ENCODE measurements at places on chromosomes 5 and 9.
A peak's percentile ranks its signal among the peaks of the same experiment; 100 is the strongest.

DNA sequence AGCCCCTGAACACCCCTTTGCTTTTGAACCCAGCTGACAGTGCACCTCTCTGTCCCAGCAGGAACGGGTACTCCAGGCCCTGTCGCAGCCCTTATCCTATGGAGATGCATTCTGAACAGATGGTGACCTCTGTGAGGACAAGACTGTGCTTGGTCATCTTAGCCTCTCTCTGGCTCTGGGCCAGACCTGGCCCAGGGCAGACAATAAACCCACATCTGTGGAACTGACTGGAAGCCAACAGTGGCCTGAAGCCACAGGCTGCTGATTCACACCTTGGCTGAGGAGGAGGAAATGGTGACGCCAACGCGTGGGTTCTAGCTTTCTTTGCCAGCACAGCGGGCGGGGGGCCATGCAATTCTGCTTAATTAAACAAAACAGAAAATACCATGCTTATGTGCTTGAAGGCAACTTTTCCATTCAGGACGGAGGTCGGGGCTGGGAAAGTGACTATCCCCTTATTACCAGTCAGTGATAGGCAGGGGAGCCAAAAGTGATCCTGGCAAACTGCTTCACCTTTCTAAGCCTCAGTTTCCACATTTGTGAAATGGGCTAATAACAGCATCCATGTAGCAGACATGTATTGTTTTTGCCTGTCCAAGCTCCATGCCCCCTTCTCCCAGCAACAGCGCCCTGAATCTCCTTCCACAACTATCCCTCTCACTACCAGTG is 10.8 kb downstream of the SH3PXD2B start:
- DNase-seq, result peak; percentile 83

DNA sequence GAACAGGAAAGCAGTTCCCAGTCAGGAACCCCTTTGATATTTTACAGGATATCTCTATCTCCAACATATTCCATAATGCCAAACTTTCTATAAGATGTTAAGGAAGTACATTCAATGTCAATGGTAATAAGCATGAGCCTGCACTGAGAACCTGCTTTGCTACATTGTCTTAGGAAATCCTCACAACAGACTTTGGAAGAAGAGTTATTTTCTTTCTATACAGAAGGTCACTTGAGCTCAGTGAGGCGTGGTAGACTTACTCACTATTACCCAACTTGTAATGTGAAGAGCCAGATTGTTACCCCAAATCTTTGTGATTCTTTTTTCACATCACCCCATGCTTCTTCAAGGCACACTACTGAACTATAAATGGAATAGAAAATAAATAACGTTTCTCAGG is 435.9 kb downstream of the DNAH5 start:
- DNase-seq, result no peak

DNA sequence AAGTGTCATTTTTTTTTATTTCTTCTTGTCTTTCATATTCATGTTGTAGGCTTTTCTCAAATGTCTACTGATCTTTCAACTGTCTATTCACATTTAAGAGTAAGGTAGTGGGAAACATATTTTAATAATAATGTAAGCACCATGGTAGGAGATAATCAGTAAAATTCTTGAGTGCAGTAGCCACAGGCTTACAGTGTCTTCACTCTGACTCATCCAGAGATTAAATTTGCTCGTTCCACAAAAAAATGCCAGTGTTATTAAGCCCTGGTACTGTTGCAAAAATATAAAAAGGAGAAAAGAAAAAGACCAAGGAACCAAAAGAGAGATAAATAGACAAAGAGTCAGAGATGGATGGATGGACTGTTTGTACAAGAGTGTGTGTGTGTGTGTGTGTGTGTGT is 43.0 kb downstream of the PARP8 start:
- DNase-seq, result no peak

- no peak for DNase-seq
Measured at GRCh38 chr5:122788996-122789395, 14.1 kb downstream of the SNX2 start.

GRCh38 chr5:26791021-26791420 is 247.4 kb downstream of the CDH9 start:
- no peak for DNase-seq

- DNase-seq, result no peak
Measured at GRCh38 chr9:73176450-73176875, 24.8 kb downstream of the ANXA1 start.

DNA sequence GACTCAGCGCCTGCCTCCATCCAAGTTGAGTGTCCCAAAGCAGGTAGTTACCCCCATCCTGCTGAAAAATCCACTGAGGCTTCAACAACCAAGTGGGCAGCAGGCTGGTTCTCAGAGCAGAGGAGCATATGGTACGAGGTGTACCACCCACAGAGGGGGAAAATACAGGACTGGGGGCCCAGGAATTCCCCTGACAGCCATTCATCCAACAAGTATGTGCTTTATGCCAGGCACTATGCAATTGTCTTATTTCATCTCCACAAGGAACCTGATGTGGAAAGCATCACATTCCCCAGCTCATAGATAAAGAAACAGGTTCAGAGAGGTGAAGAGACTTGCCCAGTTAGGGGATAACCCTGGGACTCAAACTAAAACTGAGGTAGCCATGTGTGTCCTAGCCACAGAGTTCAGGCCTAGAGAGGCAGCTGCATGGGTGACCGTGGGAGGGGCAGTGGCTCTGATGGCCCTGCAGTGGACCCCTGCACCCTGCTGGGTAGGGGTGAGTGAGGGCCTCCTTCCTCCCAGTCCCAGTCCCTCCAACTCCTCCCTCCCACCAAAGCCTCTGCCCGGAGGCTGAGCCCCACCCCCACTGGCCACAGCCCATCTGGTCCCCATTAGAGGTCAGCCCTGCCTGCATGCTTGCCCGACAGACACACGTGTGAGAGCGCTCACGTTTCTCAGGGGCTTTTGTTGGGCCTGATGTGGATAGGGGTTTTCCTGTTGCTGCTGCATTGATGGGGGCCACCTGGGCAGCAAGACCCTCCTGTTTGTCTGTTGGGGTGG is 11.5 kb downstream of the PDLIM4 start:
- no peak for DNase-seq

DNA sequence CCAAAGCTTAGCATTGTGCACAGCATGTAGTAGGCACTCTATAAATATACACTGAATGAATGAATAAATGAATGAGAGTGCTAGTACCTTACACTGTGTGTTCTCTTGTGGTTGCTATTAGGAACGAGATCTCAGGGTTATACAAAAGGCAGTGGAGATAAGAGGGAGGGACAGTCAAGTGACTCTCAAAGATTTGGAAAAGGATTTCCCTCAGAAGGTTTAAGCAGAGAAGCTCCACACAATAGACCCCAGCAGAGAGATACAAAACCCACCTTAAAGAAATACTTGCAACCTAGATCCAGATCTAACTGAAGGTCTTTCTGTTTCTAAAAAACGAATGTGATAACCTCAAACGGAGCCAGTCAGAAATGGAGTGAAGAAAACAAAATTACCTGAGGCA is 11.8 kb upstream of the EFNA5 start:
- DNase-seq, result no peak

DNA sequence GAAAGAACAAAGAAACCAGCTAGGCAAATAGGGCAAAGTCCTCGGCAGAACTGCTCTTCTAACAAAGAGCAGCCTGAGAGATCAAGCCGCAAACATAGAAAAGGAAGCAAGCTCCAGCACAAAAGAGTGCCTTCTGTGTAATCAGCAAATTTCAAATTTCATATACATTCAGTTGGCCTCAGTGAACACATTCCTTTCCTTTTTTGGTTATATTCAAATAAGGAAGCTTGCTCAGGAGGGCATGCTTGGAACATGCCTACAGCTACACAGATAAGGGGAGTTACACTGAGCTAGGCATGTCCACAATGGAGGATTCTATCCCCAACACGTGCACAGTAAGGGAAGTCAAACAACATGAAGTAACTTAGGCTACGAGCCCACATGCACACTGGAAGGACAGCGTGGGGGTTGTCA is 23.4 kb downstream of the IL33 start:
- no peak for DNase-seq

DNA sequence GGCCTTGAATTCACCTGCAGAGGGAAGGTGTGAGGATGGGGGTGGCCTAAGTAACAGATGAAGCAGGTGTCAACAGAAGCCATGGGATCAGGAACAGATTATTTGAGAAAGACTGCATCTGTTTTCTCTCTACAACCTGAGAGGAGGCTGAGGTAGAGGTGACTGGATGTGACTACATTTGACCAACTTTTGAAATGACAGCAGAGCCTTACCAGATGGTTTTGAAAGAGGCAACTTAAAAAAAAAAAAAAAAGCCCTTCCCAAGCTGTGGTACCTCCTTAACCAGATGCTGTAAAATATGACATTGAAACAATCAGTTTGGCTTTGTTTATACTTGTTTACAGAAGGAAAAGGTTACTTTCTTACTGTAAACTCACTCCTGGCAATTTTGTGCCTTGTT is 108.6 kb downstream of the TRIO start:
- DNase-seq, result no peak

- DNase-seq, result no peak
Measured at GRCh38 chr9:69190863-69191181, 16.7 kb downstream of the TJP2 start.

DNA sequence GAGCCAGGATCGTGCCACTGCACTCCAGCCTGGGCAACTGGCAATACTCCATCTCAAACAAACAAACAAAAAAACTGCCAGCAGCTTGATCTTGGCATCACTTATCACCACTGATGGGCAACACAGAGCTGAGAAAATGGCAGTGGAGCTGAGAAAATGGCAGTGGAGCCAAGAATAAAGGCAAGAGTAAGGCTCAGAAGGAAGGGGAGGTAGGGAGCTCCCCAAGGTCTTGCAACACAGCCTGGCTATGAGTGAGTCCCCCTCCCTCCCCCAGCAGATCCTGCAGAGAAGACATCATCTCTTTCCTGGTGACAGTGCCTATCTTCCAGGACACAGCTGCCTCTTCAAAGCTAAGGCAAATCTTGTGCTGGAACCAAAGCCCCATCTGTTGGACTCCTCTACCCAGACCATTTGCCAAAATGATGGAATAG is 70.3 kb downstream of the UGCG start:
- no peak for DNase-seq

DNA sequence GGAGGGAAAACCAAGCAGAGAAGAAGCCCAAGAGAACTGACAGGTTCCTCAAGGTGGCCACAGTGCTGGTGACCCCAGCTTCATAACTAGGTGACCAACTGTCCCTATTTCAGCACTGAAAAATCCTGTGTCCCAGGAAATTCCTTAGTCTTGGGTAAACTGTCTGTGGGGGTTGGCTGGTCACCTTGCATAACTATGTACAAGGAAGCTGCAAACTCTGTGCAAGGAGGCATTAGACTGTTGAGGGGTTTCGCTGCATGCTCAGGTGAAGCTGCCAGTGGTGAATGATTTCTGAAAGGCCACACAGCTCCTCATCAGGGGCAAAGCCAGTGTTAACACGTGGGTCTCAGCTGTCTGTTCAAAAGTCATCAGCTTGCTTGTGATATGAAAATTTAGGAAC is 36.9 kb downstream of the PCSK5 start:
- DNase-seq, result no peak

GRCh38 chr5:67350618-67351201 is 154.1 kb upstream of the CD180 start:
- DNase-seq, result no peak

DNA sequence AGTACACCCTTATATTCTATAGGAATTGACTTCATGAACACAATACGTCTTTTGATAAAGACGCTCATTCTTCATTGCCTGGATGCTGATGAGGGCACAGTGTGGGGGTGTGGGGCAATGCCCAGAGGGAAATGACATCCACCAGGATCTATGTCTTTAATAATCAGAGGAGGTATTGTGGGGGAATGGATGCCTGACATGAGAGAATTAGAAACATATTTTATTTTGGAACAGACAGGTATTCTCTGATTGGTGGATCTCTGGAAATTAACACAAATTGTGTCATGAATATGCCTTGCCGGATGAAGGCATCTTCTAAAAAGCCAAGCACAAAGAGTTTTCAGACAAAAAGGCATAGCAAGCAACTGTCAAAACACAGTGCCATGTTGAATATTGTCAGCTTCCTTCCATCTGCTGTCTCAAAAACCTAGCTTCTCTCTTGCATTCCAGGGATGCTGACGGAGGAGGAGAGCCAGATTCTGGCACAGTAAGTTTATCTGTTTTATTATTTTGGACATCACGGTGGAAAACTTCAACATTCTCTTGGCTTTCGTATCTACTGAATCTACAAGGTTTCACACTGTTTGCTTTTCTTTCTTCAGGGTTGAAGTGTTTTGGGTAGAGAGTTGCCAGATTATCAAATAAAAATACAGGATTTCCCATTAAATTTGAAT is 3.9 kb upstream of the C5orf58 start:
- DNase-seq, result no peak

- no peak for DNase-seq
Measured at GRCh38 chr5:169512385-169512784, 71.2 kb upstream of the SPDL1 start.

DNA sequence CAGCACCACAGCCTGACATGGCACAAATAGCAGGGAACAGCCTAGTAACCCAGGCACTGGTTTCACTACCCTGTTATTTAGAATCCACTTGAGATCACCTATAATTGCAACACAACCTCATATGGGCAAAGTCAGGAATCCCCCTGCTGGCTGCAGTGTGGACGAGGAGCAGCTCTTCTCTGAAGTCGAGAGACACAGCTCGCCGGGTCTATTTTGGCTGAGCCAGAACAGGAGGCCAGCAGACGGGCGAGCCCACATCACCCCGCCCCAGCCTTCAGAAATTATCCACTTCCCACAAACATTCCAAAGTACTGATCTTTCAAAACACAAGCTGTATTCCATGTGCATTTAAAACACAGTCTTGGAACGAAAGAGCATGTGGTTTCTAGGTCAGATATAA is 179.0 kb downstream of the ROR2 start:
- no peak for DNase-seq

DNA sequence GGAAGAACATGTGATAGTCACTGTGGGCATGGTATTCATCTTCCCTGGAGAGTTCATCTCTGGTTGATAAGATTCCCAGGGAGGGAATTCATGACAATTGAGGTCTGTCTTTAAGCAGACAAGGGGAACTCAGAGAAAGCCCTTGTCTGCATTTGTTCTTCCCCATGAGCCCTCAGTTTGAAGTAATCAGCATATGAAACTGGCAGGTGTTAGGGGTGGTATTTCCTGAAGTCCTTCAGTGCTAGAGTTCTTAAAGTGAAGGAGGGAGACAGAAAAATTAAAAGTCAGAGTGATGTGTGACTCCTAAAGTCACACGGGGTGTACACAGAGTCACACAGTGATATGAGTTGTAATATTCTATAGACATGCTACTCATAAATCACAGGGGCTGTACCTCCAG is 60.6 kb upstream of the SYK start:
- DNase-seq, result no peak

DNA sequence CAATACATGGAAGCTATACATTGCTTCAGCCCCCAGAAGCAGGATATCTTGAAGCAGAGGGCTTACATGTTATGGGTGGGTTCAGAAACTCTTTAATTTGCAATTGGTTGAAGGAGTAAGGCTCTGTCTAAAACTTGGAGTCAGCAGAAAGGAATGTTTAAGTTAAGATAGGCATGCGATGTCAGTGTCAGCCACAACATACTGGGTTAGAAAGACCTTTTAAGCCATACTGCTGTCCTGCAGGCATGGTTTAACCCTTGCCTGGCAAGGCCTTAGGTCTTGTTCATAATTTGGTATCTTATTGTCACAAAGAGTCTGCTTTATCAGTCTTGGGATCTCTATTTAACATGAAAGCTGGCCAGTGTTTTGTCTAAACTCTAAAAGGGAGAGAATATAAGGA is 1619.6 kb upstream of the WWC1 start:
- DNase-seq, result no peak

- DNase-seq, result no peak
Measured at GRCh38 chr5:134128648-134128995, 14.1 kb downstream of the TCF7 start.

GRCh38 chr5:43920422-43920821 is 317.4 kb downstream of the NNT start:
- DNase-seq, result no peak
